ENCODE measurements at places on chromosomes 11 and 22.

DNA sequence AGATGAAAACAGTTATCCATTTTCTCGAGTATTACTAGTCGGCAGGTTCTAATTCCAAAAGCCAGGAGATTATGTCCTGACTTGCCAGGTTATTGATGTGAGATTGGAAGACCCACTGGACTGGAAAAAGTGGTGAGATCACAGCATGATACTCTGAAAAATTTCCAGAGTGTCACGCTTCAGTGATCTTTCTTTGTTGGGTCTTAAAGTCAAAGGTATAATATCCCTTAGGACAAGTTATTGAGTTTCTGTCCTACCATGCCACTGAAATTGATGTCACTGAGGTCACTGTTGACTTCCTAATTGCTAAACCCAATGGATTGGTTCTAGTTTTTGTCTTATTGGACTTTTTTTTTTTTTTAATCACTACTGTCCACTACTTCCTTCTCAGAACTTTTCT, 104.5 kb upstream of the GRAMD1B start:
- DNase-seq = no peak
- no peaks in the 10 kb centered on the region for H3K4me1 ChIP-seq
- no peak overlapping the region for H3K27ac ChIP-seq
- no peak overlapping the region for H3K4me3 ChIP-seq

- H3K4me1 ChIP-seq = no peaks in the 10 kb centered on the region
- peak; percentile 63 for DNase-seq
- no peak overlapping the region for H3K4me3 ChIP-seq
Measured at GRCh38 chr11:89535221-89535620, 44.0 kb upstream of the NOX4 start.

DNA sequence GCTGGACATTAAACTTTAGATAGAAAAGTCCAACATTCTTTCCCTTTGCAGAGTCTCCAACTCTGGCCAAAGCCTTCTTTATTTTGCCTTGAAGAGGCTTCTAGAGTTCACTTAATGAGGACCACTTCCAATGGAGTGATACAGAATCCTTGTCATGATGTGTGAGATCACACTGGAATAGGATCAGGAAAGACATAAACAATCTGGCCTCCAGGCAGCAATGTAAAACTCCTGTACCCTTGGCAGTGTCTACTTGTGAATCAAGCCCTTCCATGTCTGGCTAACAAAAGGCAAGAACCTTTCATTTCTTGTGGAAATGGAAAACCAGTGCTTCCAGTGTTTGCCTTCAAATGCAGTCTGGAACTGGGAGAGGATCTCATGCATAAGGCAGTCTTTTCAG, 56.5 kb upstream of the FIBIN start:
- no peaks in the 10 kb centered on the region for H3K36me3 ChIP-seq
- peak; percentile 91 for DNase-seq
- H3K4me3 ChIP-seq = no peak overlapping the region
- H3K27ac ChIP-seq = peak overlapping the region; percentile 29
- H3K27me3 ChIP-seq = no peaks in the 10 kb centered on the region

- no peaks in the 10 kb centered on the region for H3K4me1 ChIP-seq
- H3K27ac ChIP-seq = no peak overlapping the region
- DNase-seq = no peak
- H3K36me3 ChIP-seq = no peaks in the 10 kb centered on the region
- H3K27me3 ChIP-seq = peaks cover 14% of the 10 kb centered on the region
- no peak overlapping the region for H3K4me3 ChIP-seq
Measured at GRCh38 chr11:3192511-3193372, 25.9 kb downstream of the MRGPRG start.

DNA sequence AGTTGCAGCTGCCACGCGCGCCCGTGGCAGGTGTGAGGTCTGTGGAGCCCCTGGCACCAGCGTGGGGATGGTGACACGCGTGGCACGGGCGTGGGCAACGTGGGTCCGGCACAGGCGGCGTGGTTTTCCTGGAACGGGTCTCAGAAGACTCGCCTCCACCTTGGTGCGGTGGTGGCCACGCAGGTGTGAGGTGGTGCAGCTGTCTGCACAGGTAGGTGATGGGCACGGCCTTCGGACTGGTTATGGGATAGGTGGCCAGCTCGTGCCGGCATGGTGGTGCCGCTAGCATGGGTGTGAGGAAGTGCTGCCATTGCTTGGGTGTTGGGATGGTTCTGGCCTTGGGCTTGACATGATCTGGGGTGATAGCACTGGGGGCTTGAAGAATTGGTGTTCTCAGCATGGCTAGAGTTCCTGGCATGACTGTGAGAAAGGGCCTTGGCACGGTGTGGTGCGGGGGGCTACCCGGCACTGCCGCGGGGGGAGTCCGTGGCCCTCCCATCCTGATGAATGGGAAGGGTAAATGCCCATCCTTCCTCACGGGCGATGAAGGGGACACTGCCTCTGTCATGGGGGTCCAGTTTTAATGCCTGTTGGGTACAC, 531 bp downstream of the DAGLA start:
- no peaks in the 10 kb centered on the region for H3K36me3 ChIP-seq
- H3K27me3 ChIP-seq = peaks cover 14% of the 10 kb centered on the region
- peaks cover 62% of the 10 kb centered on the region for H3K4me1 ChIP-seq
- H3K27ac ChIP-seq = no peak overlapping the region
- DNase-seq = no peak

DNA sequence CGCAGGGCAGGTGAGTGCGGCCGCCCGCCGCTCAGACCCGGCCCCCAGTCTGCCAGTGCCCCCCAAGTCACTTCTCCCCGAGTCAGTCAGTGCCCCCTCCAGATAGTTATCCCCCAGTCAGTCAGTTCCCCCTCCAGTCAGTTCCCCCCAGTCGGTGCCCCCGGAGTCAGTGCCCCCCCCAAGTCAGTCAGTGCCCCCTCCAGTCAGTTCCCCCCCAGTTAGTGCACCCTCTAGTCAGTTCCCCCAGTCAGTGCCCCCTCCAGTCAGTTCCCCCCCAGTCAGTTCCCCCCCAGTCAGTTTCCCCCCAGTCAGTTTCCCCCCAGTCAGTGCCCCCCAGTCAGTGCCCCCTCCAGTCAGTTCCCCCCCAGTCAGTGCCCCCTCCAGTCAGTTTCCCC, 411 bp downstream of the PPP6R2 start:
- peak overlapping the region; percentile 64 for H3K4me3 ChIP-seq
- peaks cover 8% of the 10 kb centered on the region for H3K36me3 ChIP-seq
- DNase-seq = no peak
- peaks cover 13% of the 10 kb centered on the region for H3K4me1 ChIP-seq
- no peaks in the 10 kb centered on the region for H3K27me3 ChIP-seq

GRCh38 chr11:114167771-114168448, 108.4 kb downstream of the ZBTB16 start:
- H3K4me3 ChIP-seq = no peak overlapping the region
- peaks cover 88% of the 10 kb centered on the region for H3K4me1 ChIP-seq
- no peaks in the 10 kb centered on the region for H3K36me3 ChIP-seq
- no peaks in the 10 kb centered on the region for H3K27me3 ChIP-seq
- no peak overlapping the region for H3K27ac ChIP-seq

DNA sequence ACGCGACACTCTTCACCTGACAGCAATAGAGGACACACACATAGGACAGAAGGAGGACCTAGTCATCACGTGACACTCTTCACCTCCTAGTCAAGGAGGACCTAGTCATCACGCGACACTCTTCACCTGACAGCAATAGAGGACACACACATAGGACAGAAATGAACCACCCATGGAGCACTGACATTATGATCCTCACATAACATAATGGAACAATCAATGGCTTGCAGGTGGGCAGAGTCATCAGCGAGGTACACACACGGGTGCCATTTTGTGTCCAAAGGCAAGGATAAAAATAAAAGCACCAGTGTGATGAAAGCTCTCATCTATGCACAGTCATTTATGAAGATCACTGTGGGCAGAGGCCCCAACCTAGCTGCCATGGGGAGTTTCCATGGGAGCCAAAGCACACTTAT, 354.7 kb downstream of the LARGE1 start:
- DNase-seq = no peak
- no peak overlapping the region for H3K4me3 ChIP-seq
- peaks cover 2% of the 10 kb centered on the region for H3K4me1 ChIP-seq

GRCh38 chr11:42674436-42674835, 637.4 kb upstream of the API5 start:
- no peaks in the 10 kb centered on the region for H3K36me3 ChIP-seq
- H3K4me1 ChIP-seq = no peaks in the 10 kb centered on the region
- H3K4me3 ChIP-seq = no peak overlapping the region
- H3K27me3 ChIP-seq = no peaks in the 10 kb centered on the region
- DNase-seq = peak; percentile 89

- DNase-seq = peak; percentile 66
- peaks cover 78% of the 10 kb centered on the region for H3K4me1 ChIP-seq
- H3K36me3 ChIP-seq = no peaks in the 10 kb centered on the region
Measured at GRCh38 chr11:130827451-130828377, 88.6 kb downstream of the SNX19 start.

DNA sequence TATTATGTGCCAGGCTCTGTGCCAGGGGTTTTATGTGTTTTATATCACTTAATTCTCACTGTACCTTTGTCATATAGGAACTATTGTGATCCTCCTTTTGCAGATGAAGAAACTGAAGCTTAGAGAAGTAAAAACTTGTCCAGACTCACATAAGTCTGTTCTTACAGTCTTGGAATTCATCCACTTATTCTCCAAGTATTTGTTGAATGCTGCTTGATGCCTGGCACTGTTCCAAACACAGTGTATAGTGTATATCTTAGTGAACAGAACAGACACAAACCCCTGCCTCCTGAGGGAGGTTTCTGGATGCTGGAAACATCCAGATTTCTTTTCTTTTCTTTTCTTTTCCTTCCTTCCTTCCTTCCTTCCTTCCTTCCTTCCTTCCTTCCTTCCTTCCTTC, 29.0 kb upstream of the FGF3 start:
- no peak overlapping the region for H3K4me3 ChIP-seq
- H3K36me3 ChIP-seq = no peaks in the 10 kb centered on the region
- no peaks in the 10 kb centered on the region for H3K4me1 ChIP-seq
- H3K27me3 ChIP-seq = peaks cover 19% of the 10 kb centered on the region
- H3K27ac ChIP-seq = no peak overlapping the region
- peak; percentile 92 for DNase-seq

DNA sequence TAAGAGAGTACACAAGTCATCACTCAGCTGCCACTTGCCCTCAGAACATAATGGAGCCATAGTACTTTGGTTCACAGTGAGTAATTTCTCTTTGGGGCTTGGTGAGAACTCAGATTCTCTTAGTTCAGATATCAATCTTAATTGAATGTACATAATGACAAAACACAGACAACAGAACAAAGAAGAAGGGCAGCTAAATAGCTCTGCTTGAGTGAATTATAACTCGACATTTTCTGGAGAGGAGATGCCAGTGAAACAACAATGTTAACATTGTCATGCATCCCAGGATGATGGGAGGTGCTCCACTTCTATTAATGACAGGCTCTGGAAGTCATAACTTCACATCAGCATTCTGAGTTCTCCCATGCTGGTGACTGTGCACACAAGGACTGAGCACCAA, 508.1 kb downstream of the TMEM135 start:
- no peak overlapping the region for H3K27ac ChIP-seq
- H3K27me3 ChIP-seq = no peaks in the 10 kb centered on the region
- H3K4me1 ChIP-seq = no peaks in the 10 kb centered on the region
- no peaks in the 10 kb centered on the region for H3K36me3 ChIP-seq
- DNase-seq = no peak

- DNase-seq = peak; percentile 96
- H3K27ac ChIP-seq = peak overlapping the region; percentile 88
- H3K4me3 ChIP-seq = no peak overlapping the region
Measured at GRCh38 chr22:27514601-27515523, 286.7 kb downstream of the MN1 start.

DNA sequence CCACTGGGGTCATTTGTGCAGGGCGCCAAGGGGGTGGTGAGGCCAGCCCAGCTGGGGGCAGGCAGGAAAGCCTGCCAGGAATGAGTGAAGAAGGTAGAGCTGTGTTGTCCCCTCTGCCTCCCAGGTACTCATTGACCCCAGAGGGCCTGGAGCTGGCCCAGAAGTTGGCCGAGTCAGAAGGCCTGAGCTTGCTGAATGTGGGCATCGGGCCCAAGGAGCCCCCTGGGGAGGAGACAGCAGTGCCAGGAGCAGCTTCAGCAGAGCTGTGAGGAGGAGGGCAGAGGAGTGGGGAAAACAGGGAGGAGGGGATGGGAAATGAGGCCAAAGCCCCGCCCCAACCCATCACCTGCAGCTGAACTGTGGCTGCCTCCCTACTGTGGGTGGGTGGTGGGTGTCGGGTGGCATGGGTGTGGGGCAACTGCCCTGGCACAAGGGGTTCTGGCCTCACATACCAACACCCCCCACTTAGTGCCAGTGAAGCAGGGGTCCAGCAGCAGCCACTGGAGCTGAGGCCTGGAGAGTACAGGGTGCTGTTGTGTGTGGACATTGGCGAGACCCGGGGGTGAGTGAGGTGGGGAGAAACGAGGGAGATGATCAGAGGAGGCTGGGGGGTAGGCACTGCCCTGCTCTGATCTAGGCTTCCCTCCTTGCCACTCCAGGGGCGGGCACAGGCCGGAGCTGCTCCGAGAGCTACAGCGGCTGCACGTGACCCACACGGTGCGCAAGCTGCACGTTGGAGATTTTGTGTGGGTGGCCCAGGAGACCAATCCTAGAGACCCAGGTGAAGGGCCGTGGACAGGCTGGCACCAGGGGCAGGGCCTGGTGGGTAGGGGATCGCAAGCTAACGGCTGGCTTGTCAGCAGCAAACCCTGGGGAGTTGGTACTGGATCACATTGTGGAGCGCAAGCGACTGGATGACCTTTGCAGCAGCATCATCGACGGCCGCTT, 3.0 kb downstream of the MUS81 start:
- no peaks in the 10 kb centered on the region for H3K27me3 ChIP-seq
- peak; percentile 49 for DNase-seq
- peaks cover 38% of the 10 kb centered on the region for H3K4me1 ChIP-seq
- H3K36me3 ChIP-seq = peaks cover 66% of the 10 kb centered on the region
- H3K4me3 ChIP-seq = no peak overlapping the region
- no peak overlapping the region for H3K27ac ChIP-seq
